ENCODE measurements at places on chromosomes 3 and 15. TPM values are rescaled to one million over a fixed set of nuclear protein-coding genes. Genes with fewer than 3 reads are reported as not detected.

Gene PYGO1
- total RNA-seq, result 6.0 TPM

Gene FAM131A
- 36.3 TPM for total RNA-seq

Gene SEMA5B
- 2.1 TPM for total RNA-seq

Gene FBXW12
- not detected for total RNA-seq

Gene PSTPIP1
- total RNA-seq, result 5.0 TPM
